ENCODE measurements at places on chromosomes 1 and 21.

DNA sequence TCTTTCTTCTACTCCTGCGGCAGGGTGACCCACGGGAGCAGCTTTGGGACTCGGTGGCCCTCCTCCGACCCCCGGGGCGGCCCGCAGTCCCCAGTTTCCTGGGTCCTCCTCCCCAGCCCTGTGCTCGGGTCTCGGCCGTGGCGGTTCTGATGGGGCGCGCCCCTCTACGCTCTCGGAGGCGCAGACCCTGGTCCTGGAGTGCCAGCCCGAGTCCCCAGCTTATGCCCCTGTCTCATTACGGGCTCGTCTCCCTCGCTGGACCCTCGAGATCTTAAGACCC lies 430 bp downstream of the BTG2 start:
- DNase-seq = no peak

DNA sequence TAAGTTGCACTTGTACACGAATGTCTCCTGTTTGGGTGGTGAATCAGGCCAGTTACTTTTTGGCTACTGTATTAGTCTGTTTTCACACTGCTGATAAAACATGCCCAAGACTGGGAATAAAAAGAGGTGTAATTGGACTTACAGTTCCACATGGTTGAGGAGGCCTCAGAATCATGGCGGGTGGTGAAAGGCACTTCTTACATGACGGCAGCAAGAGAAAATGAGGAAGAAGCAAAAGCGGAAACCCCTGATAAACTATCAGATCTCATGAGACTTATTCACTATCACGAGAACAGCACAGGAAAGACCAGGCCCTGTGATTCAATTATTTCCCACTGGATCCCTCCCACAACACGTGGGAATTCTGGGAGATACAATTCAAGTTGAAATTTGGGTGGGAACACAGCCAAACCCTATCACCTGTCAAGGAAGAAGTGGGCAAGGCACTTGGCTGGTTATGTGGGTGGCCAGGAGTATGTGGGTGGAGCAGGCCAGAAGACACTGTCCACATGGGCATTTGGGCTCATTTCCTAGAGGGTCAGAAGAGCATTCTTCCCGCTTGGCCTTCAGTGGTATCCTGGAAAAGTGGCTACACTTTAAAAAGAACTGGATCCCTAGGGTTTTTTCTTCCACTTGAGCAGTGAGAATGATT lies 228.8 kb downstream of the HHAT start:
- no peak for DNase-seq

- no peak for DNase-seq
These were observed 31.9 kb upstream of the IL19 start for GRCh38 chr1:206738370-206739366.

GRCh38 chr21:28877318-28877884 lies 115.3 kb downstream of the LTN1 start:
- no peak for DNase-seq

DNA sequence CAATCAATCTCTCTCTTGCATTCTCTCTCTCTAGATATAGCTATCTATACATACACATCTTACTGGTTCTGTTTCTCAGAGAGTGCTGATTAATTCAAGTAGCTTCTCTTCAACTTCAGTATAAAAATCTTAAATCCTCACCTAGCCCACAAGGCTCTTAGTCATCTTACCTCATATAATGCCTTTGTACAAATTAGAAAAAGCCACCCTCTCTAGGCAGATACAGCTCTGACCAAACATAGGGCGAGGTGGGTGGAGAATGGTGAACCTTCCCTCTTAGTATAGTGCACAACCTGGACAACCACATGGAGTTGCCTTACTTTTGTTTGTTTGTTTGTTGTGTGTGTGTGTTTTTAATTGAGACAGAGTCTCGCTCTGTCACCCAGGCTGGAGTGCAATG lies 5.1 kb upstream of the INAVA start:
- DNase-seq = peak; percentile 51

- DNase-seq = no peak
These were observed 101.0 kb upstream of the GUCA2B start for GRCh38 chr1:42052072-42052699.

GRCh38 chr1:53037159-53037558 lies 24.9 kb upstream of the PODN start:
- DNase-seq = no peak

- DNase-seq = no peak
These were observed 618 bp upstream of the SERTAD4 start for GRCh38 chr1:210231846-210232510.

GRCh38 chr1:87084244-87084836 lies 169.9 kb downstream of the HS2ST1 start:
- no peak for DNase-seq

Measured in activated CD4-positive, alpha-beta T cell treated with anti-CD3 and anti-CD28 coated beads, Interleukin-2, amount 50 U/mL, for 48 hours (primary cell).